Activated T-cell treated with anti-CD3 and anti-CD28 coated beads for 48 hours (primary cell): ENCODE measurements at places on chromosomes 5 and 9.

- no peak for DNase-seq
Observed at GRCh38 chr9:107455425-107456135, 34.0 kb downstream of the KLF4 start.

GRCh38 chr5:476102-476813 is 33.3 kb downstream of the EXOC3 start:
- no peak for DNase-seq

DNA sequence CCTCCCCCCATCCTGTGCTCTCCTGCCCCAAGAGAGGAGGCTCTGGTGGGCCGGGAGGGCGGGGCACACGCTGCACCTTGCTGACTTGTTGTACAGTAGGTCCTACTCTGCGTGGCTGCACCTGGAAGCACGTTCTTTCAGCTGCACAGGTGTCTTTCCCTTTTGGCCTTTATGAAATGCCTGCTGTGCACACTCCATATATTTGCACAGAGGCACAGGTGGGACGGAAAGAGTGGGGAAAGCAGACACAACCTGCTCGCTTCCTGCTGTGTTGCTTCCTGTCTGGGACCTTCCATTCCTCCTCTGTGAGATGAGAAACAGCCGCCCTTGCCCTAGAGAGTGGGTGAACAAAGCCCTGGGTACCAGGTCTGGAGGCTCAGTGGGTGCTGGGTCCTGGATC is 4.8 kb downstream of the USP20 start:
- DNase-seq, result no peak

DNA sequence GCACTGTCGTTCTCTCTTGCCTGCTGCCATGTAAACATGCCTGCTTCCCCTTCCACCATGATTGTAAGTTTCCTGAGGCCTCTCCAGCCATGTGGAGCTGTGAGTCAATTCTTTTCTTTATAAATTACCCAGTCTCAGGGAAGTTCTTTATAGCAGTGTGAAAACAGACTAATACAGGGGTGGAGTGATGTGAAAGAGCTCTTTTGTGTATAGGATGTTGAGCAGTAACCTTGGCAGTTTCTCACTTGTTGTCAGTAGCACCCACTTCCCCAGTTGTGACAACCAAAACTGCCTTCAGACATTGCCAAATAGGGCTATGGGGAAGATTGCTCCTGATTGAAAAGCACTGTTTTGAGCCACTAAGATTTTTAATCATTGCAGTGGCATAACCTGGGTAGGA is 552.2 kb upstream of the ZNF462 start:
- no peak for DNase-seq

DNA sequence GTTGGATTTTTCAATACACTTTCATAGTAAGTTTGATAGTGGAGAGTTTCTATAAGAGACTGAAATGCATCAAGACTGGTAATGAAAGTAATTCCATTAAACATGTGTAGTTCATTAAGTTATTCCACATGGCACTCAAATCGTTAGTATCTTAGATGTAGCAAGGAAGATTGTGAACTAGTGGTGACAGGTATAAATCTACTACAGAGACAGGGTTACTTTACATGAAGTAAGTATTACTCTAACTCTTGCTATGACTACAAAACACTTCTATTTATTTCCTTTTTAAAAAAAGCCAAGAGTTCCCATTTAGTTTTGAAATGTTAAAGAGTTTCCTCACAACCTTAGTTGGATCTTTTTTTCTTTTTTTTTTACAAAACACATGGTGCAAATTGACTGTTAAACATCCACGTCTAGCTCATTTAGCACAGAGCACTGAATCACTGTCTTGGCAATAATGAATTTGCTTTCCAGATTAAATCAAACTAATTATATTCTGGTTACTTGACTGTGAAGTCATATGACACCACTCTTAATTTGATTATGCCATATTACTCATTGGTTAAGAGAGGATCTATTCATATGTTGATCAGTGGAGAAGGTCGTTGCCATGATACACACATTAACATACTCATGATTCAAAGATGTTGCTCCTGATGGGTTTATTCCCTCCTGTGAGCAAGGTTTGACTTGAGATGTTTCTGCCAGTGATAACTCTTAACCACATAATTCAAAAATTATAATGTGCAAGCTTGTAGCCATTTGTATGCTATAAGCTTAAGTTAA is 644.8 kb downstream of the EFNA5 start:
- DNase-seq, result no peak

- DNase-seq, result no peak
Observed at GRCh38 chr5:177546258-177546741, 8.1 kb downstream of the FAM193B start.

DNA sequence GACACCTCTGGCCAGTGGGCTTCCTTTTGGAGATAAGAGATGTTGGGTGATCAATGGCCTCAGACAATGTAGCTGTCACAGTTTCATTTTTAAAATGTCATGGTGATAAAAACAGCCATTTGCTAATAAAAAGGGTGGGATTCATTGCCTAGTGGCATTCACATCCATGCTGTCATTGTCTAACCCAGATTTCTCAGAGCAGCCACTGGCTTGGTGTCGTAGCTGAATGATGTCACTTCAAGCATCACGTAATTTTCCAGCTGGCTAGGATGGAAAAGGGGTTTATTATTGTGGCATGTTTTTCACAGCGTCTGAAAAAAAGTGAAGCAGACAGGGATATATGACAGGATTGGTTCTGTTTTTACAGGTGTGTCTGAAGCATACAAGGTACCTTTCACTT is 184.7 kb downstream of the AOPEP start:
- no peak for DNase-seq

DNA sequence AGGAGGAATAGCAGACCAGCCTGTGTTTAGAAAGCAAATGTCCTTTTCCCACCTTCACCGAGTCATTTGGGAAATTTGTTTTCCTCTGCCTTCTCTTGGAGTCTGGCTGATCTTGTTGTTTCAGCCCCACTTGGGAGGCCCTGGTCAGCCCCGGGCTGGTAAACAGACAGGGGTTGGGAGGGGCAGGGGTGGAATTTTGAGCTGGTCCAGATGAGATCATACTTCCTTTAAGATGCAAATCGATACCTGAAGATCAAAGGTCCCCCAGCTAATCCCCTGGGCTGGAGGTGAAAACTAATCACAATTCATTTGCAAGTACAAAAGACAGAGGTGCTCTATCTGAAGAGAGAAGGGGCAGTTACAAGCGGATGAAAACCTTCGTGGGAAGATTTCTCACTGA is 118.4 kb downstream of the PAPPA start:
- DNase-seq, result no peak

GRCh38 chr5:176609724-176610434 is at the start of gene GPRIN1:
GPRIN1 (minus strand) TSS chr5:176610156; CDS start chr5:176599834, 10,322 bp downstream.
- DNase-seq, result peak; percentile 77

DNA sequence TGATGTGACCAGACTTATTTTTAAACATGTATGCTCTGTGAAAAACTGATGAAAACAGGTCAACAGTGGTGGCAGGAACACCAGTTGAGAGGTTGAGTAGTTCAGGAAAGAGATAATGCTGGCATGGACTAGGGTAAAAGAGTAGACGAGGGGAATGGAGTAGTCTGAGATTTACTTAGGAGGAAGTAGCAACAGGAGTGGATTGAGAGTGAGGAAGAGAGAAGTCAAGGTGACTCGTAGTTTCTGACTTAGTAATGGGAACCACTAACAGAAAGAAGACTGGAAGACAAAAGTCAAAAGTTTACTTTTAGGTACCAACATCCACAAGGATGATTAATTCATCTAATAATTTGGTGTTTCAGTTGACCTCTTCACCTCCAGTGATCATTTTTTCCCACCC is 3.6 kb downstream of the SRA1 start:
- no peak for DNase-seq

DNA sequence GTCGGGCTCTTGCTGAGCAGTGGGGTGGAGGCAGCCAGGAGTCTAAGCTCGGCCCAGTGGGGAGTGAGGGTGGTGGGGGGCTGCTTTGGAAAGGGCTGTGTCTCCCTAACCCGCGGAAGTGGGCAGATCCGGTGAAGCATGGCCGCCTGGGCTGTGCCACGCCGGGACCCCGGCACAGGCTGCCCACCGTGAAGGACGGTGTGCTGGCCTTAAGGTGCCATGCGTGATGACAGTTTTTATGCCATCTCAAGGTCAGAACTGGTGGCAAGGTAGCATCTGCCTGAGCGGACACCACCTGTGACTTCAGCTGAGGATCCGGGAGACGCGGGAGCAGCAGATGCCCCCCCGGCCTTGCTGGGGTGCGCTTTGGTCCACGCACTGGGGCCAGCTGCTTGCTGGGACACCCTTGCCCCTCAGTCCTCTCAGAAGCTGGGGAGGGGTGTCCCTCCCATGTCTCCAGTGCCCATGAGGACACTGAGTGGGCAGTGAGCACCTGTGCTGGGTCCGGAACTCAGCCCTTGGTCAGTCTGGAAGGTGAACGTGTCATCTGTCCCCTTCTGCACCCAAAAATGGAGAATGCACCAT is 53.9 kb downstream of the AHRR start:
- no peak for DNase-seq

DNA sequence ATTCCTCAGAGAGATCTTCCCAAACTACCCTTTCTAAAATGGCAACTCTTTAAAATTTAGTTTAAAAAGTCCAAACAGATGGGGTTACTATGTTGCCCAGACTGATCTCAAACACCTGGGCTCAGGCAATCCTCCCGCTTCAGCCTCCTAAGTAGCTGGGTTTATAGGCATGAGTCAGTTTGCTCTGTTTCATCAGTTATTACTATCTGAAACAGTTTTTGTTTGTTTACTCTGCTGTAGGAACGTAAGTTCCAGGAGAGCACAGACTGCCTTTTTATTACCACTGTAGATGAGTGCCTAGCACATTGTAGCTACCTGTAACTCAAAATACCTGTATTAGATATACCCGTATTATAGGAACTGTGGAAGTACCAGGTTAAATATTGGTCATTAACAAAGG is 89.4 kb downstream of the UHRF2 start:
- DNase-seq, result no peak

- no peak for DNase-seq
Observed at GRCh38 chr9:136650648-136651047, 12.1 kb upstream of the EGFL7 start.

DNA sequence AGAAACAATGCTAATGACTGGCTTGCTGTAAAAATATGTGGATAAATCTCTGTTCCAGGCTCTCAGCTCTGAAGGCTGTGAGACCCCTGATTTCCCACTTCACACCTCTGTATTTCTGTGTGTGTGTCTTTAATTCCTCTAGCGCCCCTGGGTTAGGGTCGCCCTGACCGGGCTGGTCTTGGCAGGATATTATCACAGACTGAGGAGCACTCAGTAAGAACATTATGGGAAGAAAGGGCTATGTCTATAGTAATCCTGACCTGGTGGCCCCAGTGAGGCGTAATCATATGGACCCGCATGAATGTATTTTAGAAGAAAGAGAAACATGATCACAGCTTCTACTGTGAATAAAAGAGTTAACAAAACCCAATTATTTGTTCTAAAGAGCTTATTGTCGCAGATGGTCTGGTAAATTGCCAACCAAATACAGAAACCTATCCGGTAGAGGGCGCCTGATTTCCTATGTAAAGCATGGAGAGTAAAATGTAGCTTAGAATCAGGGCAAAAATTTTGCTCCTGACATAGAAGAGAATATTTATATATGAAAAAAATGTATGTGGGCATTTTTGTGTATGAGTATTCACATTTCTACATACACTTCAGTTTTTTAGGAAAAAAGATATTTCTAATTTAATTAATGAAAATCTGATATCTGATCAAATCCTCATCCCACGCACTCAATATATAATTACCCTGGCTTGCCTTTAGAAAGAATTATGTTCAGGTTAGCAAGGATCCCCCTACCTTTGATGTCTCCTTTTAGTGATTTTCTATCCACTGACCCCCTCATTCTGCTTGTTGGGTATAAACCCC is 5.8 kb upstream of the IFNA1 start:
- DNase-seq, result no peak

DNA sequence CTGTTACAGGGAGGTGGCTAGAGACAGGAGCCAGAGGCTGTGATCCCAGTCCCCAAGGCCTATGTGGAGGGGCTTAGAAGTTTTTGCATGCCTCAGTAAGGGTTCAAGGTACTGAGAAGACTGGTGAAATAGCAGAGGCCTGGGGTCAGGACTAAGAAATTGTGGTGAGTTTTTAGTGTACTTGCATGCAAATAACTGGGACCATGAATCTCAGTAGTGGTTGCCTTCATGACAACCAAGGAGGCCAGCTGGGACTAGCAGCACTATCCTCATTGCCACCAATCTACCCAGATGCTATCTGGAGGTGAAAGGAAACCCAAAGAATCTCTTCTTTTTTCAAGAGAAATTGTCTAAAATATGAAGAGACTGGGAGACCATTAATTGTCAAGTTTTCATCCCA is 395.1 kb downstream of the CETN3 start:
- DNase-seq, result no peak

DNA sequence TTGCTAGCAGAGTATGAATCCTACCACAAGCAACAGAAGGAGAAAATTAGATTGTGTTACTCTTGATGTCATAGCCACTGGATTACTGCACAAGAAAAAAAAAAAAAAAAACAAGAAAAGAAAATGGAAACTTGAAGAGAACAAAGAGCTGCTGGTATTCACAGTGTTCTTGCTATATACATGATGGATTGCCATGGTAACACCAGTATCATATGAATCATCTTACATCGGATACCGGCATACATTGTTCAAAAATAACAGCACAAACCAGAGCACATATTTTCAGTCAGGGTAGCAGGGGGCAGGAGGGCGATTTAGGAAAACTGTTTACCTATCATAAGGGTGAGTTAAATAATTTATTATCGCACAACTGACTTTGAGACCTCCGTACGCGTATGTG is 472.9 kb downstream of the PDE4D start:
- DNase-seq, result no peak

DNA sequence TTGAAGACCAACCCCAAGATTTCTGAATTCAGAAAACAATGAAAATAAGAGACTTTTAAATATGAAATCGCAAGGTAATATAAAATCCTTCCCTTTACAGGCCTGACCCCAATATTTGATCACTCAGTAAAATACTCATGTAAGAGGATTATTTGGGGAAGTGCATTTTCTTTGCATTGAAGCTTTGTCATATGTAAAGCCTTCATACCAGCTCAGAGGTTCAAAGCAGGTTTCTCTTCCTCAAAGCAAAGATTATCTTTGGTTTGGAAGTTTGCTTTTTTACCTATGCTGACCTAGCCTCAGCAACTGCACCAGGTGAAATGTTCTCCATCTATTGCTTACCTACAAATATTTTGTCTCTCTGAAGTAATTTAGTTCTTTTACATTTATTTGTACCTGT is 106.5 kb upstream of the PARP8 start:
- DNase-seq, result no peak
